Caki2 (cell line): ENCODE measurements at places on chromosomes 4 and X.

DNA sequence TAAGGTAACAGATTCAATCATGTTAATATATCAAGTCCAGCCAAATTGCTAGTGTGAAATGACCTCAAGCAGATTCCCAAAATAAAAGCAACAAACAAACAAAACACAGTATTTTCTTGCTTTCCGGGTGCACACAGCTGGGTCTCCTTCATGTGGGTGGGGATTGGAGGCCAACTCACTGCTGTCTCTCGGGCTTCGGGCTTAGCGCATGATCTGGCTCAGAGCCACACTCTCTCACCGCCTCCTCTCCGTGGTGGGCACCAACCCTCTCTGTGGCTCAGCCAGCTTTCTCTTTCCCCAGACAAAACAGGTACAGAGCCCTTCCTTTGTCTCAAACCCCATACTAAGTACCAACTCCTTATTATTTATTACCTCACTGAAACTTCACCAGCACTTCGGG is 2.9 kb upstream of the REELD1 start:
- DNase-seq, result no peak

- DNase-seq, result no peak
Observed at GRCh38 chr4:7897811-7898210, 41.9 kb downstream of the AFAP1 start.

- no peak for DNase-seq
Observed at GRCh38 chrX:138519296-138519695, 192.2 kb downstream of the FGF13 start.

DNA sequence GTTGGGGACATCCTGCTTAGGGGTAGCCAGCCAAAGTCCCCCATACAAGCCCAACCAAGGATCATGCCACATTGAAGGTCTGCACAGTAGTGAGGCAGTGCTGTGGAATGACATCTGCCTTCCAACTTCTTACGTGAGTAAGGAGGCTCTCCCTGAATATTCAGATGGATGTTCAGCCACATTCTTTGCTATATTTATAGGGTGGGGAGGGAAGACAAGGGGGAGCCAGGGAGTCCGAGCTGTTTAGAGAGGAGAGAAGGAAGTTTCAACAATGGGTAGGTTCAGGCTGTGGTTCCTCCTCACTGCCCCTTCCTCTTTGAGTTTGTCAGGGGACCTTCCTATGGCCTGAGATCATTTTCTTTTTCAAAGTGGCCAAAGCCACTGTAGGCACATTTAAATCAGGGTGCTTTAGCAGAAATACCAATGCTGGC is 29.8 kb downstream of the MSN start:
- DNase-seq, result no peak

DNA sequence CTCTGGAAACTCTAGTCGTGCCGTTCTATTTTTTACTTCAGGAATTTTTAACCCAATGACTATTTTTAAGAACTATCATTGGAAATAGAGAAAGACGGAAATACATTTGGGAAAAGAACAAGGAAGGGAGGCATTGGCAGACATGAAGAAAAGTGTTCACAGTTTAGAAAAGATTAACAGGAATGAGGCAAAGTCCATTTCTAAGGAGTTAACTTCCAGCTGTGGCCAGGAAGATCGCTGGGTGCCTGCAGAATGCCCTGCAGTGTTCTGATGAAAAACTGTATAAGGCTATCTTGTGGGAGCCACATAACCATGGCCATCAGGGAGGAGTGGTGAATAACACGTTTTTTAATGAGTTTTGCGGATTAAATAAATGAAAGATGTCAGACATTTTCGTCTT is 150.6 kb upstream of the VCX3A start:
- no peak for DNase-seq

DNA sequence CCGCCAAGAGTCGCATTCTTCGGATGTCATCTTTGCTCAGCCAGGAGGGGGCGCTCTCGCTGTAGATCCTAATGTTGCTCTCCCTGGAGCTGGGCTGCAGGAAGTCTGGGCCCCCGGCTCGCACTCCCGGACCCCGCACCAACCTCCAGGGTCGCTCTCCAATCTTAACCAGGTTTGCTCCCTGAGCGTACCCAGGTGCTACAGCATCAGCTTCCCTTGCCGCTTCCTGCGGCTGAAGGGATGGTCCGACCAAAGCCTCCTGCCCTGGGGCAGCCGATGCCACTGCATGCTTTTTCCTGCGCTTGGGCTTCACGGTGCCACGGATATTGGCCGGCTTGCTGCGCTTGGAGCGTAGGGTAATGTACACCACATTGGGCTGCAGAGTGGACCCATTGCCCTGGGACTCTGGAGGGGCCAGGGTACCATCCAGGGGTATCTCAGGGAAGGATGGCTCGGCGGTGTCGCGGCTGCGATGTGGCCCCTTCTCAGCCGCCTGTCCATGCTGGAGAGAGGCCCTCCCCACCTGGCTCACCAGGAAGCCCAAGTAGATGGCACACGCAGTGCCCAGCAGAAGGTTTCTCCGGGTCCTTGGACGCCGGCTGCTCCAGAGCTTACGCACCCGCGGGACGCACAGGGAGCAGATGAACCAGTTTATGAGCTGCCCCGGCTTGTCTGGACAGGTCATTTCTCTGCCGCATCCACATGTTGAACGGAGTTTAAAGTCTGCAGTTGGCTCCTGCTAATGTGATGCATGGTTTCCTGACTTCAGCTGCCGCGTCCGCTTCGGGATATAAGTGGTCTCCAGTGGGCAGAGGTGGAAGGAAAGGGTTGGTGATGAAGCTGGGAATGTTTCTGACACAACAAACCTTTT is 1.9 kb downstream of the GASK1B start:
- DNase-seq, result peak; percentile 85

DNA sequence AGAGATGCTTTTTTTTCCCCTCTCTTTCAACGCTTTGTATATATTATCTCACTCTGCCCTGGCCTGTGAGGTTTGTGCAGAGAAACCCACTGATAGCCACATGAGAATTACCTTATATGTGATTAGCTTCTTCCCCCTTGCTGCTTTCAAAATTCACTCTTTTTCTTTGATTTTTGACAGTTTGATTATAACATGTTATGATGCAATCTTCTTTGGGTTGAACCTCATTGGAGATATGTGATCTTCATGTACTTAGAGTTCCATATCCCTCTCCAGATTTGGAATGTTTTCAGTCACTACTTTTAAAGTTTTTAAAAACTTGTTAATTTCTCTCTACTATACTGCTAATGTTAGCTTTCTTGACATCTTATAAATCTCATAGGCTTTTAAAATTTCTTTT is 479.5 kb upstream of the AGA start:
- DNase-seq, result no peak

- no peak for DNase-seq
Observed at GRCh38 chr4:19134685-19135084, 1113.1 kb upstream of the LCORL start.

GRCh38 chrX:64265265-64265664 is 34.9 kb upstream of the ASB12 start:
- no peak for DNase-seq

DNA sequence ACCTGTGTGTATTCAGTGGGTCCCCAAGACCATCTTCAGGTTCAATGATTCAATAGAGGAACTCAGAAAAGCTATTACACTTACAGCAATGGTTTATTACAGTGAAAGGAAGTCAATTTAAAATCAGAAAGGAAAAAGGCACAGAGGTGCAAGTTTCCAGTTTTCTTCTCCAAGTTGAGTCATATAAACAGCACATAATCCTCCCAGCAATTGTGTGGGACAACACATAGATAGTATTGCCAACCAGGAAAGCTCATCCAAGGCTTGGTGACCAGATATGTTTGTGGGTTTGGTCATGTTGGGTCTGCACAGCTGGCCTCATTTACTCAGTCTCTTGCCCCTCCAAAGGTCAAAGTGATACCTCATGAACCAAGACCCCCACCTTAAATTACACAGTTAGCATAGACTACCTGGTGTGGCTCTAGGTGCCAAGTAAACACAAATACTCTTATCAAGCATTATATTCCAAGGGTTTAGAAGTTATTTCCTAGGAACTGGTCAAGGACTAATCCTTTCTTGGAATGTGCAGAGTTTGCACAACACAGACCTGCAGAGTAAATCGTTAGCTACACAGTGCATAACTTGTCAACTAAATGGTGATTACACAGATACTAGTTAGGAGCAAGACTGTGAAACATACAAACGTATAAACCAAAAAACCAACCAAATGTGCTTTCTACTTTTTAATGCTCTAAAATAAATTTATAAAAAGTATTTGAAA is 777.3 kb downstream of the PCDH18 start:
- no peak for DNase-seq

DNA sequence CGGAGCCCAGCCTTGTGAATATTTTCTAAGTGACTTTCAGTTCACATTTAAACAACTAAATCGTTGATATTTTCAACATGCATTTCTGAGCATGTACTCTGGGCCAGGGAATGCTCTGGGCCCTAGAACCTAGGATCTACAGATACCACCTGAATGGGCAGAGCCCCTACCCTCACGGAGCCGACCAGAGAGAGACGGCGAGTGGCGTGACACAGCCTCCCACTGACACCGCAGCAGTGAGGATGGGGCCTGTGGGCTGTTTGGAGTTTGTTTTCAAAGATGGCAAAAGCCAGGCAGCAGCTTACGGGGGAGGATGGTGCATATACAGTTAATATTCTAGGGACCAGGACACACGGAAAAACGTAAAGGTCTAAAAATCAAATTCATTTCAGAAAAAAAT is 17.7 kb downstream of the NELFA start:
- DNase-seq, result no peak

DNA sequence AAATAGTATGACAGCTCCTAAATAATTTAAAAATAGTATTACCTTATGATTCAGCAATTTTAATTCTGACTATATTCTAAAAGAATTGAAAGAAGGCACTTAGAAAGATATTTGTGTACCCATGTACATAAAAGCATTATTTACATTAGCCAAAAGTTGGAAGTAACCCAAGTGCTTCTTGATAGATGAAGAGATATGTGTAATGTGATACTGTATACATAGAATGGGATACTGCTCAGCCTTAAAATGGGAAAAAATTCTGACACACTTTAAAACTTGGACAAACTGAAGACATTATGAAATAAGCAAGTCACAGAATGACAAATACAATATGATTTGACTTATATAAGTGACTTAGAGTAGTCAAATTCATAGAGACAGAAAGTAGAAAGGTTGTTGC is 112.2 kb downstream of the IDS start:
- no peak for DNase-seq

GRCh38 chr4:110489901-110490508 is 14.1 kb downstream of the ENPEP start:
- DNase-seq, result no peak

GRCh38 chr4:121950680-121951520 is 960 bp downstream of the TRPC3 start:
- DNase-seq, result peak; percentile 28

DNA sequence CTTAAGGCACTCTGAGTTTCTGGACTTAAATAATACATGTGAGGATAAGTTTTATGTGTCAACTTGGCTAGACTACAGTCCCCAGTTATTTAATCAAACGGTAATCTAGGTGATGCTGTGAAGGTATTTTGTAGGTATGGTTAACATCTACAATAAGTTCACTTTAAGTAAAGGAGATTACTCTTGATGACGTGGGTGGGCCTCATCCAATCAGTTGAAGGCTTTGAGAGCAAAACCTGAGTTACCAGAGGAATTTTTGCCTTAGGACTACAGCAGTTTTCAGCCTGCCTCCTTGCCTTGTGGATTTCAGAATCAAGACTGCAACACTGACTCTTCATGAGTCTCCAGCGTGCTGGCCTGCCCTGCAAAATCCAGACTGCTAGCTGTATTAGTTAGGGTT is 59.8 kb upstream of the HS6ST2 start:
- no peak for DNase-seq

DNA sequence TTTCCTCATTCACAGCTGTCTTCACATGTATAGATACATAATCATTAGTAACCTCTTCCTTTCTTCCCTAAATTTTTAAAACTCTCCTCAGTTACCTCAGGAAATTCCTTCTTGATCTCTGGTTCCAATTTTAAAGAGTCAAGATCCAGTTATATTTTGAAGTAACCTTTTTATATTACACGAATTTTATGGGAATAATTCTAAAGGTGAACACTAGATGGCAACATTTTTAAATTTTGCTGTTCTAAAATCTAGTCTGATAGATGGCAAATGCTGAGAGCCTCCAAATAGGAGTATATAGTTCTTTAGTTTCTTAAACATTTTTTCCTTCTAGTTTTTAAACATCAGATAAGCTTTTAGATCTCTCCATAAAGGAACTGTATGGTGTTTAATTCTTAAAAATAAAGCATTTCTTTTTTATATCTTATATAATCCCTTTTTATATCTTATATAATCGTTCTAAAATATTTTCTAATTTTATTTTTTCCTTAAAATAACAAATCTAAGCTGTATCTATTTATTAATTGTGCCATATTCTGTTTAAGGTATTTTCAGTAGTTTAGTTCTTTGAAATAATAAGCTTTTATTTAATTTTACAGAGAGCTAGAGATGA is 37.9 kb upstream of the PAPSS1 start:
- DNase-seq, result no peak

GRCh38 chr4:102641793-102642192 is 119.0 kb downstream of the MANBA start:
- DNase-seq, result no peak

GRCh38 chr4:111267786-111268185 is 644.9 kb upstream of the PITX2 start:
- no peak for DNase-seq

- no peak for DNase-seq
Observed at GRCh38 chr4:15907430-15907829, 31.1 kb downstream of the FGFBP1 start.
